Effector memory CD4-positive, alpha-beta T cell (primary cell): ENCODE measurements at places on chromosomes 6 and 20.

DNA sequence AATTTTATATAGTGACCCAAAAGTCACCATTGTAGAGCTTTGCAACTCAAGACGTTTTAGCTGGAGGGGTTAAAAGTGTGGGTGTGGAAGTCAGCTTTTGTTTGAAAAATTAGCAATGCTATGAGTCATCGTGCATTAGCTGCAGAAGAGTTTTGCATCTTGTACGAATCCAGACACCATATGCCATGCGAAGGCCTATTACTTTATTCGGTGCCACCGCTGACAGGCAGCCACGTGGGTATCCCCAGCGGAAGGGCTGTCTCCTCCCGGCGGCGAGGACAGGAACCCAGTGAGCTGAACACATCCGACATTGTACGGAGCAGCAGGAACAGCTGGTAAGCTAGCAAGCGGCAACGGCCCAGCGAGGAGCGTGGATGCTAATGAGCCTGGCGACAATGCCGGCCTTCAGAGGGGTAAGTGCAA, 84.4 kb downstream of the INSM1 start:
- H3K4me1 ChIP-seq: no peaks in the 10 kb centered on the region
- H3K4me3 ChIP-seq: peak overlapping the region; percentile 13
- H3K27ac ChIP-seq: no peak overlapping the region
- DNase-seq: peak; percentile 22
- H3K27me3 ChIP-seq: no peaks in the 10 kb centered on the region

DNA sequence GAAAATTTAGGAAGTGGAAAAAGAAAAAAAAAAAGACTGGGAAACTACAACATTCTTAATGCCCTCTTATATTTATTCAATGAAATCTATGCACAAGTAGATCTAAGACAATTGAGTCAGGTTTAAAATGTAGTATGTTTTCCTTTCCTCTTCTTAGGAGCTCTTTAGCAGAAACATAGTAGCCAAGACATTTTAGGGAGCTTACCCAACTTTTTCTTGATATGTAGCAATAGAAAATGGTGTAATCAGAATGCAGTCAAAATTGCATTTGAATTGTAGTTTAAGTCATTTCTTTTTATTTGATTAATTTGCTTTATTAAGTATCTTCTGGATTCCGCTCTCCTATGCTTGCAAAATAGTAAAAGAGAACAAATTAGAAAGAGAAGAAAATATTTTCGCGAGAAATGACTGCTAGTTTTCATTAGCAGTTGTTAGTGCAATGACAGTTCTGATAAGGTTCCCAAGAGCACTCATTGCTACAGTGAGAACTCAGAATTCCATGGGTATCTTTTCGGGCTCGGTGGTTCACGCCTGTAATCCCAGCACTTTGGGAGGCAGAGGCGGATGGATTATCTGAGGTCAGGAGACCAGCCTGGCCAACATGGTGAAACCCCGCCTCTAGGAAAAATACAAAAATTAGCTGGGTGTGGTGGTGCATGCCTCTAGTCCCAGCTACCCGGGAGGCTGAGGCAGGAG, 52.2 kb downstream of the JARID2 start:
- no peak overlapping the region for H3K27ac ChIP-seq
- no peak overlapping the region for H3K4me3 ChIP-seq
- H3K27me3 ChIP-seq: no peaks in the 10 kb centered on the region
- no peak for DNase-seq
- H3K36me3 ChIP-seq: no peaks in the 10 kb centered on the region
- H3K4me1 ChIP-seq: peaks cover 29% of the 10 kb centered on the region

DNA sequence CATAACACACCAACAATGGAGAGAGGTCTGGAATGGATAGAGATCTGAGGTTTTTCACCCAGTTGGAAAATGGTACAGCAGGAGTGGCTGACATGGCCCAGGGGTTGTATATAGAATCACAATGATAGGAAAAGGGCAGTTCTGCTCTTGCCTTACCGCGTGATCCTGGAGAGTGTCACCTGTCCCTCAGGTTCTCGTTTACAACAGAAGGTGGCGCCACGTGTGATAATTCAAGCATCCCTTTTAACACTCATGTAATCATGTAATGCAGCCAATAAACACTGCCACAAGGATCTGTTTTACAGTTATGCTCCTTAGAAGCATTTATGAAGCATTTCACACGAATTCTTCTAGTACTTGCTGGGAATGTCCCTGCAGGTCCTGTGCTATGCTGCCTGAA, 12.9 kb upstream of the WFDC2 start:
- H3K4me3 ChIP-seq: no peak overlapping the region
- no peaks in the 10 kb centered on the region for H3K27me3 ChIP-seq
- no peaks in the 10 kb centered on the region for H3K36me3 ChIP-seq

- no peaks in the 10 kb centered on the region for H3K27me3 ChIP-seq
- H3K4me1 ChIP-seq: no peaks in the 10 kb centered on the region
- no peak overlapping the region for H3K4me3 ChIP-seq
Measured at GRCh38 chr6:139982195-139982594, 607.7 kb upstream of the CITED2 start.

DNA sequence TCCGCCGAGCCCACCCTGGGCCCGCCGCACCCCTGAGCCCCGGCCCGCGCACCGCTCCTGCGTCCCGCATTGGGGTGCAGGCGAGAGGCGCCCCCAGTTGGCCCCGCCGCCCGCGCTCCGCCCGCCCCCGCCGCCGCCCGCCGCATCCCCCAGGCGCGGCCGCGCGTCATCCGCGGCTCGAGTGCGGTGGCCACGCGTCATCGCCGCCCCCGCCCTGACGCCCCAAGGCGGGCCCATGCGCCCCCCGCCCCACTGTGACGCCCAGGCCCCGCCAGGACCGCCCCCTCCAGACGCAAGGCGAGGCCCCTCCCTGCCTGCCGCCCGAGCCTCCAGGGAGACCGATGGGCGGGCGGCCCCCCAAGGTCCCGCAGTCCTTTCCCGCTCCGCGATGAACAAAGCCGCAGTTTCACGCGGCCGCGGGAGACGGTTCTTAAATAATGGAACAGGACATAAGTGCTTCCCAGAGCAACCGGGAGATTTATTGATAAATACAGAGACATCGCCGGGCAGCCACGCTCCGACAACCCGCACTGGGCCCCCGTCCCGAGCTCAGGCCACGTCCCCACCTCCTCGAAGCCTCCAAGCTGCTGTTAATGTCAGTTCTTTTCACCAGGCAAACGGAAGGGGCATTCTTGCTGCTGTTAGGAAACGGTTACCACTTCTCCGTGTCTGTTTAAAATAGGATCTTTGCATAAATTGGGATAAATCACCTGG, at the start of gene ANKRD60:
ANKRD60 (minus strand) TSS at position 170 of the 714 bp plus-strand sequence; CDS start at position 170, 0 bp downstream.
- no peaks in the 10 kb centered on the region for H3K4me1 ChIP-seq
- H3K27ac ChIP-seq: no peak within 1 kb of the TSS
- peak; percentile 32 for DNase-seq
- H3K36me3 ChIP-seq: no peaks in the 10 kb centered on the region
- no peak within 1 kb of the TSS for H3K4me3 ChIP-seq
- H3K27me3 ChIP-seq: peaks cover 40% of the 10 kb centered on the region

DNA sequence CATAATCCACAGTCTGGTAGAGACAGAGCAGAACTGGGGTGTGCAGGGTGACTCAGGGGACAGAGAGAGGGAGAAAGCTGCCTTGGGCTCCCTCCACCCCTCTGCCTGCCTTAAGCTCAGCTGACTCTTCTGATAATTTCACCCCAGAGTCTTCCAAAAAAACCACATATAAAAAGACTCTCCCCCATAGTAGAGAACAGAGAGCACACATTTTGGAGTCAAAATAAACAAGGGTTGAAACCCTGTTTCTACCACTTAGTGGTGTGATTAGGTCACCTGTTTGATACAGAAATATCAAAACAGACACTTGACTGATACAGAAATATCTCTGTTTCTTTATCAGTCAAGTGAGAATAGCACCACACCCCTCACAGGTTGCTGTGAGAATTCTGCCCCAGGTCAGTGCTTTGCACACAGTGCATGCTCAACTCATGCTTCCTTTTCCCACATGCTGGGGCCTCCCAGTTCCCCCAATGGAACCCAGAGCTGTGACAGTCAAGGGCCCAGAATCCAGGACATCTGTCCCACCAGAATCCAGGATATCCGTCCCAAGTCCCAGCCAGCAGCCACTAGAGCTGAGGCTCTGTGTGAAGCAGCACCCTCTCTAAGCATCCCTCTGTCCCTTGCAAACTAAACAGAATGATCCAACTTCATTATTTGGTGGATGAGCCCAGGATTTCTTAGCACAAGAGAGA, 1.2 kb downstream of the TREML2 start:
- H3K4me1 ChIP-seq: peaks cover 45% of the 10 kb centered on the region
- no peak for DNase-seq
- peaks cover under 1% of the 10 kb centered on the region for H3K36me3 ChIP-seq

GRCh38 chr6:85580118-85580877, 13.4 kb downstream of the SNX14 start:
- no peaks in the 10 kb centered on the region for H3K27me3 ChIP-seq
- H3K27ac ChIP-seq: no peak overlapping the region
- peaks cover 8% of the 10 kb centered on the region for H3K36me3 ChIP-seq
- no peak overlapping the region for H3K4me3 ChIP-seq
- no peaks in the 10 kb centered on the region for H3K4me1 ChIP-seq

GRCh38 chr6:17574866-17575560, 25.1 kb upstream of the FAM8A1 start:
- DNase-seq: no peak
- H3K36me3 ChIP-seq: no peaks in the 10 kb centered on the region
- no peak overlapping the region for H3K4me3 ChIP-seq
- H3K27me3 ChIP-seq: peaks cover 5% of the 10 kb centered on the region
- no peak overlapping the region for H3K27ac ChIP-seq

DNA sequence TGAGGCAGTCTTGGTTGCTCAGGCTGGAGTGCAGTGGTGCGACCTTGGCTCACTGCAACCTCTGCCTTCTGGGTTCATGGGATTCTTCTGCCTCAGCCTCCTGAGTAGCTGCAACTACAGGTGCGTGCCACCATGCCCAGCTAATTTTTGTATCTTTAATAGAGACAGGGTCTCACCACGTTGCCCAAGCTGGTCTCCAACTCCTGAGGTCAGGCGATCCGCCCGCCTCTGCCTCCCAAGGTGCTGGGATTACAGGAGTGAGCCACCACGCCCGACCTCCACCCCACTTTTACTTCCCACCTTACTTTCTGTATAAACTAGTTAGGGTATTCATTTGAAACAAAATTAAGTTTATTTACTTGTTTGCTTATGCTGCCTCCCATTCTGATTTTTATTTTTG, 86.5 kb downstream of the NCOA3 start:
- peaks cover 16% of the 10 kb centered on the region for H3K36me3 ChIP-seq
- H3K27ac ChIP-seq: no peak overlapping the region
- no peaks in the 10 kb centered on the region for H3K27me3 ChIP-seq

- no peak for DNase-seq
- no peaks in the 10 kb centered on the region for H3K27me3 ChIP-seq
- H3K27ac ChIP-seq: no peak overlapping the region
- H3K4me3 ChIP-seq: no peak overlapping the region
Measured at GRCh38 chr20:44593751-44594150, 11.4 kb downstream of the PKIG start.

- H3K27me3 ChIP-seq: no peaks in the 10 kb centered on the region
- DNase-seq: no peak
- no peaks in the 10 kb centered on the region for H3K36me3 ChIP-seq
- H3K27ac ChIP-seq: no peak overlapping the region
- no peak overlapping the region for H3K4me3 ChIP-seq
Measured at GRCh38 chr6:148509119-148509799, 166.6 kb downstream of the SASH1 start.

DNA sequence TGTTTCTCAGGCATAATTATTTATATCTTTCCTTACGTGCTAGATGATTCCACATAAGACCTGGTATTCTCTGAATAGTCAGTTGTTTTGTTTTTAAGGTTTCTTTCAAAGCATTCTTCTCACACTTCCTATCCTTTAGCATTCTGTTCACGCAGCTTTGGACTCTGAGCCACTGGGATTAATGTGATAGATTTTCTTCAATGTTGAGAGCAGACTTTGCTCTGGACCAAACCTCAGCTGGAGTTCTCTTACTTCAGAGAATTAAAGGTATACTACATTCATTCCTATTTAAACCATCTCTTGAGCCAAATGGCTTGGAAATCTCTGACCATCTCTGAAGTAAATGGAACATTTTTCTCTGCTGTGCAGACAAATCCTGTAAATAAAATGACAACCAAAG, 70.7 kb upstream of the TRAF3IP2 start:
- peaks cover 62% of the 10 kb centered on the region for H3K36me3 ChIP-seq
- peaks cover 6% of the 10 kb centered on the region for H3K4me1 ChIP-seq
- no peaks in the 10 kb centered on the region for H3K27me3 ChIP-seq
- no peak overlapping the region for H3K27ac ChIP-seq

GRCh38 chr6:163254341-163254835, 160.1 kb upstream of the QKI start:
- H3K36me3 ChIP-seq: no peaks in the 10 kb centered on the region
- H3K4me3 ChIP-seq: no peak overlapping the region
- no peak for DNase-seq
- H3K27ac ChIP-seq: no peak overlapping the region

DNA sequence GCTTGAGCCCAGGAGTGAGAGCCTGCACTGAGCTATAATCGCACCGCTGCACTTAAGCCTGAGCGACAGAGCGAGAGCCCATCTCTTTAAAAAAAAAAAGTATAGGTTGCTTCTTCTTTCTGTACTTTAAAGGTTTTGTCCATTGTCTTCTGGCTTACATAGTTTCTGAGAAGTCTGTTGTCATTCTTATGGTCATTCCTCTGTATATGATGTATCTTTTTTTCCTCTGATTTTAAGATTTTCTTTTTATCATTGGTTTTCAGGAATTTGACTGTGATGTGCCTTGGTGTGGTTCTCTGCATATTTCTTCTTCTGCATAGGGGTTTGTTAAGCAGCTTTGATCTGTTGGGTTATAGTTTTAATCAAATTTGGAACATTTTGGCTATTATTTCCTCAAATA, 29.1 kb downstream of the QRSL1 start:
- no peaks in the 10 kb centered on the region for H3K4me1 ChIP-seq
- H3K36me3 ChIP-seq: peaks cover 50% of the 10 kb centered on the region
- H3K4me3 ChIP-seq: no peak overlapping the region
- H3K27me3 ChIP-seq: no peaks in the 10 kb centered on the region
- no peak for DNase-seq

- H3K27me3 ChIP-seq: no peaks in the 10 kb centered on the region
- no peak overlapping the region for H3K4me3 ChIP-seq
- H3K27ac ChIP-seq: no peak overlapping the region
- no peak for DNase-seq
- no peaks in the 10 kb centered on the region for H3K4me1 ChIP-seq
- no peaks in the 10 kb centered on the region for H3K36me3 ChIP-seq
Measured at GRCh38 chr6:162887981-162888689, 160.4 kb downstream of the PACRG start.
